ENCODE measurements at places on chromosomes 7 and 10.

GRCh38 chr7:28879105-28879504 lies 79.0 kb downstream of the TRIL start:
- DNase-seq, result no peak

GRCh38 chr7:21616091-21616490 lies 73.3 kb downstream of the DNAH11 start:
- DNase-seq, result no peak

- DNase-seq, result no peak
Observed at GRCh38 chr10:52637592-52637991, 135.0 kb downstream of the MBL2 start.

GRCh38 chr10:35795131-35795824 lies 153.2 kb upstream of the FZD8 start:
- DNase-seq, result no peak

GRCh38 chr7:82964150-82964882 lies 198.4 kb downstream of the PCLO start:
- DNase-seq, result no peak

DNA sequence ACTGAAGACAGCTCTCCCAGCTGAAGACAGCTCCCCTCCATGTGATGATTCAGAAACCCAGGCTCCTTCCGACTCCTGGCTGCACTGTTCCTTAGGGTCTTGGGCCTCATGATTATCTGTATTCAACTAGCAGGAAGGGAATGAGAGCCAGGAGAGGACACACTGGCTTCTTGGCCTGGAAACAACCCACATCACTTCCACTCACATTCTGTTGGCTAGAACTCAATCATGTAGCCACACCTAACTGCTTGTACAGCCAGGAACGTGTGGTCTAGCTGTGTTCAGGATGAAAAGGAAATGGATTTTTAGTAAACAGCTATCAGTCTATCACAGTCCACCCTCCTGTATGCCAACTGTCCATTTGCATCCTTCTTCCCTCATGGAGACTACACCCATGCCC lies 30.5 kb upstream of the XPNPEP1 start:
- DNase-seq, result no peak

GRCh38 chr10:123666318-123667236 lies at the start of gene GPR26:
Gene GPR26 (plus strand): TSS chr10:123666355. CDS start chr10:123666408, 53 bp downstream.
- no peak for DNase-seq

DNA sequence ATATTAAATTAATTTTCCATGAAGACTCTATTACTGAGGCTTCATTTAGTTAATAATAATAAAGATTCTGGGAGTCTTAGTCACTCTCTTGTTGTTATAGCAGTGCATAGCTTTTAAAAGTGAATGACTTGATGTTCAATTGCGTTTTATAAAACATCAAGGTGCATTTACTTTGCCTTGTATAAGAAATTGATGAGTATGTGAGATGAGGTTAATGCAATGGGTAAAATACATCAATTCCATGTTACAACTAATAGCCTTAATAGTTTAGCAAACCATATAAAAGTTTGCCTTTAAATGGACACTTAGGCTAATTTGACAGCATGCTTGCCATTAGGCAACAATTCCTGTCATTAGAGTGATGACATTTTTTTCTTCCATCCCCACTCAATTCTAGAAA lies 173.6 kb upstream of the TEX47 start:
- no peak for DNase-seq

DNA sequence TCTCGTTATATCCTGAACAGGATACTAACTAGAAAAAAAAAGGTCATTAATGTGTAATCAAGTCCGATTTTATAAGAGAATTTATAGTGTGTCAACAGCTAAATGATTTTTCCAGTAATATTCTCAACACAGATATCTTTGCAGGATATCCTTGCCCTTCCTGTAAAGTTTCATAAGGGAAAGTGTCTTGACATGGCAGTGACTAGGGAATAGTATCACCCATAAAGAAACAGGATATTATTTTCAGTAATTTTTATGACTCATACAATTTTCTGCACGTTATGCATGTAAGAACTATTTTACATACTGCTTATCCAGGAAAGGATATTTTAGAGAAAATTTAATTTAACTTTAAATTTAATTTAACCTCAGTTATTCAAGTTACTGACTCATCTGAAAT lies 19.5 kb upstream of the PNLIP start:
- no peak for DNase-seq
